Mammary epithelial cell (primary cell): ENCODE measurements at places on chromosomes 2 and 18.

- no peak for DNase-seq
These were observed 56.4 kb downstream of the ICOS start for GRCh38 chr2:203993011-203993410.

- DNase-seq, result no peak
These were observed 15.5 kb downstream of the MROH2A start for GRCh38 chr2:233793465-233794127.

GRCh38 chr2:168801961-168802858, at the start of gene NOSTRIN:
NOSTRIN (plus strand) TSS chr2:168802637; CDS start chr2:168802647, 10 bp downstream.
- no peak for DNase-seq

DNA sequence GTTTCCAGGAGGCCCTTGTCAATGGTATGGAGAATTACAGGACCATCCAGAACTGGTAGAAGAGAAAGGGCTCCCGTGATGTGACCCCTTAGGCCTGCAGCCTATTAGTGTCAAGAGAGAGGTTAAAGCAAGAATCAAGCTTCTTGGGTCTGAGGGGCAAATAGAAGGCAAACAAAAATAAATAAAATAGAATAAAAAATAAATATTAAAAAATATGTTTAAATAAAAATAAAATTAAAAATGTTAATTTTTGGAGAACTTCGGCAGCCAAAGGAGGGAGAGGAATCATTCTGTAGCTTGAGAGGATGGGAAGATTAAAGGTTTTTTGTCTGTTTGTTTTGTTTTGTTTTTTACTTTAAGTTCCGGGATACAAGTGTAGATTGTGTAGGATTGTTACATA, 15.2 kb upstream of the TMEM178A start:
- DNase-seq, result no peak

DNA sequence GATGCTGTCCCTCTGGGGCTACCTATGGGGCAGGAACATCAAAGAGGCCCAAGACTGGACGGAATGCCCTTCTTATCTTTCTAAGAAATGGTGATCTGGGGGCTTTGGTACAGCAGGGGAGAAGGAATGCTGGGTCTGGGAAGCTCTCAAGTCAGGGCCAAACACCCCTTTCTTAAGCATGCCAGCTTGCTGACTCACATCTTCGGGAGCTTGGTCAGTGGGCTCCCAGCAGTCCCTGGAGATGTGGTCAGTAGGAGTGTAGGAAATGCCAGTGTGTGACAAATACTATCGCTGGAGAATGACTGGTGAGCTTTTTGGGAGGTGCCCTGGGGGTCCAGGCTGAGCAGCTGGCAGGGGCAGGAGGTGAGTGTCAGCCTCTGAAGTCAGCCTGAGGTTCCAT, 105.0 kb upstream of the CDC42EP3 start:
- peak; percentile 89 for DNase-seq

DNA sequence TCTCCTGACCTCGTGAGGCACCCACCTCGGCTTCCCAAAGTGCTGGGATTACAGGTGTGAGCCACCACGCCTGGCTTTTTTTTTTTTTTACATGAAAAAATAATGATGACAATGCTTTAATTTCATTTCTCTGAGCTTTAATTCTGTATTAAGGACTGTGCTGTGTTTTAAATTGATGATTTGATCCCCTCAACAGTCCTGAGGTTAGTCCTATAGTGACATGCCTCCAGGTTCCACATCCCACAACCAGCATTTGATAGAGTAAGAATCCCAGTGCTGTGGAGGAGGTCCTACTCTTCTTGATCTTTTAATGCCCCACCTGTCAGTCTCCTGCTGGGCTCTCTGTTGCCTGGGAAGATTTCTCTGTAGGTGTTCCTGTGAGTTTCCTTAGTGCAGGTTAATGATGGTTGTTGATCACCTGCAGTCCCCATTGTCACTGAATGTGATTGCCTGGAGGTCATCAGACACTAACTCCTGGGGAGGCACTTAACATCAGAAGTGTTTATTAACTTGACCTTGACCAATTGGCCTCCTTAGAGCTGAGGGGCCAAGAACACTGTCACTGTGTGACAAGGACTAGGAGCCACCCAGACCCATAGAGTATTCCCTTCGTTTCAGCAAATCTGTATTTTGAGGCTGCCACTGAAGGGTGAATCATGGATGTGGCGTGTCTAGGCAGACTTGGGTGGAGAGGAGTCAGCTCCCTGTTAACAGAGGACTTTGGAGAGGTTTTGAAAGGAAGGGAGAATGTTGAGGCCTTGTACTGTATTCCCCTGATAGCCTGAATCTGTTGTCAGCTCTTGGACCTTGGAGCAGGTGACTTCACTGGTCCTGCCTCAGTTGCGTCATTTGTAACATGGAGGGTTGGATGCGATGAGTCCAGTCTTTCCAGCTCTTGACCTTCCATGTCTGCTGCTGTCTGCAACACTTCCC, 11.5 kb downstream of the ASAP2 start:
- peak; percentile 73 for DNase-seq

GRCh38 chr2:29530281-29530680, 391.1 kb downstream of the ALK start:
- no peak for DNase-seq

DNA sequence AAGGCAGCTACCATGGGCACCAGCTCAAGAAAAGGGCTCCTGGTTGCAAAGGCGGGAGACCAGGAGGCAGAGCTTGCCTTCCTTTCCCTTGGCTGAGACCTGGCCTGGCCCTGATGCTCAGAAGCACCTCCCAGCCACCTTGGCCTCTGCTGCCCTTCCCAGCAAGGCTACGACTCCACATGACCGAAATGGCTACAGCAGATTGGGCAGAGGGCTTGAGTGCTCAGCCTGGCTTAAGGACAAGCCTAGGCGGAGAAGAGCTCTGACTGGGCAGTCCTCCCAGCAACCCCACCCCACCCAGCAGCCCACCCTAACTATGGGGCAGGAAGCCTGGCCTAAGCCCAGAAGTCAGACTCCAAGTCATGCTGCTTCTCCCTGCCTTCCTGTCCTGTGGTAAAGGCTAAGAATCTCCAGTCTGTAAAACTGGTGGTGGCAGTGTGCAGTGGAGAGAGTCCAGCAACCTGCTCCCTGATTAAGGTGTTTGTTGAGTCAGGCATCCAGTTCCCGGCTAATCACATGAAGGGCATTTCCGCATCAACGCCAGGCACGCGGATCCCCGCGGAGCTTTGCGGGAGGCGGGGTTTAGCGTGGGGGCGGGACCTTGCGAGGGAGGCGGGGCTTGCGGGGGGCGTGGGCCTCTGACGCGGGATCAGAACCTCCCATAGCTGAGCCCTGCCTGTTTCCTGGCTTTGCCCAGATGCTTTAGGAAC, 256.0 kb downstream of the BCL11A start:
- no peak for DNase-seq

- no peak for DNase-seq
These were observed 51.8 kb upstream of the GPR17 start for GRCh38 chr2:127594116-127594591.

DNA sequence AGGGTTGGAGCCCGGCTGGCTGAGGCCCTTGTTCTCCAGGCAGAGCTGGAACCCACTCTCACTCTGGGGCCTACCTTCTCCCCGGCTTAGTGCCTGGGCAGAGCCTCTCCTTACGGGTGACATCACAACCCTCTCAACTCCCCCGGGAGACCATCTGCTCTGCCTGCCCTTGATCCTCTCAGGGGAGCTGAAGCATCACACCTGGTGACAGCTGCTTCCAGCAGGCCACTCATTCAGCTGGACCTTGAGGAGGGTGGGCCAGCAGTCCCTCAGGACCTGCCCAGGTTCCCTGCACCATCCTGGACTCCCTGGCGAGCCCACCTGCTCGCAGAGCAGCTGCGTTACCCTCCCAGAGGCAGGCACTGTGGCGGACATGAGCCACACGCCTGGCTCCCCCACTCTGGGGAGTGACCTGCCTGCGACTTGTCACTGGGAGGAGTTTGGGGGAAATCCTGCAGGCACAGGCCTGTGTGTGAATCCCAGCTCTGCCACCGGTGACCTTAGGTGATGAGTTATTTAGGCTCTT, 13.1 kb downstream of the HS6ST1 start:
- peak; percentile 80 for DNase-seq

DNA sequence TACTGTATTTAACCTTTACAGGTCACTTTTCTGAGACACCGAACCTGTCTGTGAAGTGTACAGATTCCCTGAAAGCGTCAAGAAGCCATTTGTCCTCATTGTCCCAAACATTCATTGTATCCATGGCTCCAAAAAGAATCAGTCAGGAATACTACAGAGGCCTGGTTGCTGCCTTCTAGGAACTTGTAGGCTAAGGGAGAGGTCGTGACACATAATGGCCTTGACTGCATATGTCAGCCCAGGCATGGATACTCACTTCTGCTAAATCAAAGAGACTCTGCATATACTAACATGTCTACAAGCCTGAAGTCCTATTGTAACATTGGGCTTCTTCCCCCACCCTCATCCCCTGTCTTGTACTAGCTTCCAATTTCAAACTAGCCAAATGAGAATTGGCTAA, 40.2 kb downstream of the ONECUT2 start:
- DNase-seq, result no peak

DNA sequence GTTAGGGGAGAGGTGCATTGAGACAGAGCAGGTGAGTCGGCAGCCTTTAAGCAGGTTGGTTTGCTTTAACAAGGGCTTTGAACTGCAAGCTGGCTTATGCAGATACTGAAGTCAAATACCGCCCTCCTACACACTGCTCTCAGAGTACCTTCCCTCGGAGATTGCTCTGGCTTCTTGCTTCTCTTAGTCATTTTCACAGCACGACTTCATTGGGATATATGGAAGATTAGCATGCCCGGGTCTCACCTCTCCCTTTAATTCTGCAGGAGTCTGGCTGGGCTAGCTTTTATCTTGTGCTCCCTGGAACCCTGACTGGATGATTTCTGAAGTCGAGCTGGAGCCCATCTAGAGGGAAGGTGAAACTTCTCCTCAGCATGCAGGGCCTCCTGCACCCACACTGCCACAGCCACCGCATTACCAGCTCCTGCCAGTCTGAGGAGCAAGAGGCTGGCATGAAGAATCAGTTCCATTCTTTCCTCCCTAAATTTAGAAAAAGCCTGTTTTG, 395.5 kb upstream of the HNRNPA3 start:
- no peak for DNase-seq

- peak; percentile 83 for DNase-seq
These were observed 87.3 kb downstream of the HNRNPLL start for GRCh38 chr2:38515155-38516074.

DNA sequence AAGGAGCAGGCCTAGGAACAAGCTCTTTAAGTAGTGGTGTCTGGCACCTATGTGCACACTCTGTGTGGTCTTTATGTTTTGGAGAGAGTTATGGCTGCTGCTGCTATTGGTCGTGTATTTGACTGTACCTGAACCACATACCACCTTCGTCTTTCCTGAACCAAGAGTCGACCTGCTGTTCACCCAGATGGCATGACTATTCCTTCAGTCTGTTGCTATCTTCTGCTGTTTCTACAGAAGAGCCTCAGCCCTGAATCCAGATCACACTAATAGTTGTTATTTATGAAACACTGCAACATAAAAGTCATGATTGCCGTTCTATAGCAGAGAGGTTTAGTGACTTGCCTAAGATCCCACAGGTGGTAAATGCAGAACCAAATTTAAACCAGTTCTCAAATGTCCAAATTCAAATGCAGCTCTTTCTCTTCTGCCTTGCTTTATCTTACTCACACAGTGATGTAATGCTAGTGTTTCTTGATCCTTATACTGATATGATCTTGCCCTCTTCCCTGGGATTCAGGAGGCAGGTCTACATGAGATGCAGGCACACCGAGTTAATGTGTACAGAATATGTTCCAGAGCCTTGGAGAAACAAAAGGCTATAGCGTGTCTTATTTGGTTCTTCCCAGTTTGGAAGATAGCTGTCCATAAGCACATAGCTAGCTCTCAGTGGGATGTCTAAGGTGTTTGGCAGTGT, 122.1 kb upstream of the FOSL2 start:
- peak; percentile 12 for DNase-seq

GRCh38 chr18:61753373-61753772, 139.4 kb downstream of the RNF152 start:
- no peak for DNase-seq

DNA sequence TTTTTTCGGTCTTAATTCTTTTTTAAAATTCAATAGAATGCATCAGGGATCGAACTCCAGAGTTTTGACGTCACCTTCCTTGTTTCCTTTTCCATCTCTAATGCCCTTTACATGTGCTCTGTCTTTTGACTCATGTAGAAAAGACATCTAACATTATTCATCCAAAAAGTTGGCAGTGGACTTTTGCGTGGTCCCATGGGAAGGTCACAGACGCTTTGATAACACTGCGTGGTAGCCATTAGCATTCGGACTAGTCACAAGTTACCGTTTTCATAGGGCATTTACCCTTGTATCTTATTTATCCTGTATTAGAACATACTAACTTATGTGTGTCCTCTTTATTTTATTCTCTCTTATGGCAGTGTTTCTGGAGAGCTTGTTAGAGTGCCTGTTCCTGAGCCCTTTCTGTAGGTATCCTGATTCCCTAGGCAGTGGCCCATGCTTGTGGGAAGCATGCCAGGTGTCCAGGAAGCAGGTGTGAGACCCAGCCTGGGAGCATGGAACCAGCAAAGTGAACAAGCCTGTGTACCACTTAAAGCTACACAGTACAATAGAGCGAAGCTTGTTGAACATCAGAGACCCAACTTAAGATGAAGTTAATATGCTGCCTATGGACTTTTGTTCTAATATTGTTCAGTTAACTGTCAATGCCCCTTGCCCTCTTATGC, 73.6 kb upstream of the RBM44 start:
- DNase-seq, result no peak

DNA sequence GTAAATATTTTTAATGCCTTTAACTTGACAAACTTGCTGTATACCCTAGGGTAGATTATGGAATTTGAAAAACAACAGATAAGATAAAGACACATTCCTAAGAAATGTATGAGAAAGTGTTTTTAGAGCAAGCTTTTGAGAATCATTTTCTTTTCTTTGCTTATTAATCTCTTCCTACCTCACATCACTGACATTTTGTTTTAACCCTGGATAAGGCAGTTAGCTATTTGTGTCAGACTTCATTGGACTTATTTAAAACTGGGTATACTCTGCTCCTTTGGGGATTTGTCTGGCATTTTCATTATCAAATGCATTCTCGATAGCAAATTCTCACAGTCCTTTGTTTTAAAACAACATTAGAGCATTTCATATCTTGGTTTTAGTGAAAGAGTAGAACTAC, 17.2 kb downstream of the EML4 start:
- DNase-seq, result no peak

DNA sequence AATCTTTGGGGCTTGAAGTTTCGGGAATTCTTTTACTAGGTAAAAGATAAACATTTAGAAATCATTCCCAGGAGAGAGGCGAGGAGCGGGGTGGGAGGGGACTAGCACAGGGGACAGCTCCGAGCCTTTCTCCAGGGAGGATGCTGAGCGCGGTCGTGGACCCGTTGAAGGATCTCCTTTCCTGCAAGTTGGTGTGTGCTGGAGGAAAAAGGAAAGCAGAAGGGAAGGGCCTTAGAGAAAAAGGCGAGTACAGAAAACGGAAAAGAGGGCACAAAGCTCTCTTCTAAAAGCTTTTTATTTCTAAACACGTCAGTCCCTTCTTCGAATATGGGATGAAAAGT, 640 bp downstream of the SLC39A6 start:
- DNase-seq, result no peak

DNA sequence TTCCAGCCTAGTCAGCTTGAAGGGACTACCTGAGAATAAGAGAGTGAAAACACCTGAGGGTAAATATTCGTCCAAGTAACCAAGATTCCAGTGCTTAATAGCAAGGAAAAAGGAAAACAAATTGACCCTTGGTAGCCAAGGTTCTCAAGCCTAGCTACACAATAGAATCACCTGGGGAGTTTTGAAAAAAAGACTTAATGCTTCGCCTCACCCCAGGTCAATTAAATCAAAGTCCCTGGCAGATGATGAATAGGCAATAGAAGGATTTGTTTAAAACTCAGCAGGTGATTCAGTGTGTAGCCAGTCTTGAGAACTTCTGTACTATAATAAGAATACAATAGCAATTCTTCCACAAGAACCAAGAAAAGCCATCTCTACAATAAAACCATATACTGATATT, 500.2 kb downstream of the XIRP2 start:
- no peak for DNase-seq

- DNase-seq, result no peak
These were observed 815 bp downstream of the CNDP1 start for GRCh38 chr18:74534981-74535649.
